Right hindlimb (tissue), 1 donor: ENCODE measurements at places on chromosomes 4 and X.
A peak's percentile ranks its signal among the peaks of the same experiment; 100 is the strongest.

GRCh38 chrX:3713225-3713936 is at the start of gene PRKX:
TSS of gene PRKX (minus strand) at chrX:3713649. CDS start at chrX:3713253, 396 bp downstream.
- DNase-seq: peak; percentile 74

GRCh38 chr4:104486716-104487504 is 7.8 kb downstream of the CXXC4 start:
- DNase-seq: no peak

GRCh38 chr4:54099748-54100574 is at the start of gene GSX2:
TSS of gene GSX2 (plus strand) at chr4:54100163. CDS start at chr4:54100345, 182 bp downstream.
- no peak for DNase-seq

GRCh38 chr4:73139245-73139644 is 69.7 kb upstream of the COX18 start:
- DNase-seq: no peak

- peak; percentile 61 for DNase-seq
Observed at GRCh38 chr4:99655308-99656081, 2.1 kb downstream of the C4orf54 start.

GRCh38 chr4:36966756-36967460 is 277.6 kb upstream of the NWD2 start:
- DNase-seq: no peak

- no peak for DNase-seq
Observed at GRCh38 chrX:142068365-142068764, 136.7 kb downstream of the MAGEC2 start.

DNA sequence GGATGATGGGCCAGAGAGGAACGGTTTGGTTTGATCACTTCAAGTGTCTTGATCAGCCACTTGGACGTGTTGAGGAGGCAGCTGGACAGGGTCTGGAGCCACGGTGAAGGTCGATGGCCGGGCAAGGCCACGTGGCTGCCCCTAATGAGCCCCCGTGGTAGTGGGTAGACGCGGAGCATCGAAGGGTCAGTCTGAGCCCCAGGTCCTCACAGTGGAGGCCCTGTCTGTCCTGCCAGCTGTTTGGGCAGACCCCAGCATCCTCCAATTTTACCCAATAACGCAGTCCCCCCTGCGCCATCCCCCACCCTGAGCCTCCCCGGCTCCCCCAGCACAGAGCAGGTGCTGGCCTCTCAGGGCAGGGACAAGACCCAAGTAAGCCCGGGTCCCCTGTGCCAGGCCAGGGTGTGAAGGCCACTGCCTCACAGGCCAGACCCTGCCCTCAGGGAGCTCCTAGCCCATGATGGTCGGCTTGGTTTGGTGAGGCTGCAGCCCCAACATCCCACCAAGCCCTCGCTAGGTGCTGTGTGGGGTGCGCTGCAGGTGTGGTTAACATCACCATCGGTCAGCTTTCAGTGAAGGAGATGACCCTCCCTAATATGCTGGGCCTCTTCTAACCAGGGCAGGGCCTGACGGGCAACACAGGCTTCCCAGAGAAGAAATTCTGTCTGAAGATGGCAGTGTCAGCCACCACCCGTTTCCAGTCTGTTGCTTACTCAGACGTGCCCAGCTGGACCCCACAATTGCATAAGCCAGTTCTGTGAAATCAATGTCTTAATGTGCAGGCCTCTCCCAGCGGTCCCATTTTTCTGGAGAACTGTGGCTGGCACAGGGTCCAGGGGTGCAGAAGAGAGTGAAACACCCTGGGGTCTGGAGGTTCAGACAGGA is 40.5 kb upstream of the NKX1-1 start:
- DNase-seq: no peak

GRCh38 chr4:25449688-25450087 is 72.6 kb downstream of the ANAPC4 start:
- DNase-seq: no peak

DNA sequence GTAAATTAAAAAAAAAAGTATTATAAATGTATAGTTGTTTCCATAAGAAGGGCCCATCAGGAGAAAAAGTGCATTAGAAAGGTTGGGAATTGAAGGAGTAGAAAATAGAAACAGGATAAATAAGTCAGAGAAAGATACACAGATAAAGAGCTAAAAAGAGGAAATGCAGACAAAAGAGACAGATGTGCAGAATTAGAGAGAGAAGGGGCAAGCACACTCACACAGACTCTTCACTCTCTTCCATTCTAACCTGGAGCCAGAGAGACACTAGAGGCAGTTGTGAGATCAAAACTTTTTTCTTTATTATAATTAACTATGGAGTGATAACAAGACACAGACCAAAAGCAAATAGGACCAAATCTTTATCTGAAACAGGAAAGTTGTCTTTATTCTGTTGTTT is 134.1 kb downstream of the CEP135 start:
- DNase-seq: no peak

- DNase-seq: no peak
Observed at GRCh38 chr4:169621731-169622492, 1.5 kb downstream of the CLCN3 start.

DNA sequence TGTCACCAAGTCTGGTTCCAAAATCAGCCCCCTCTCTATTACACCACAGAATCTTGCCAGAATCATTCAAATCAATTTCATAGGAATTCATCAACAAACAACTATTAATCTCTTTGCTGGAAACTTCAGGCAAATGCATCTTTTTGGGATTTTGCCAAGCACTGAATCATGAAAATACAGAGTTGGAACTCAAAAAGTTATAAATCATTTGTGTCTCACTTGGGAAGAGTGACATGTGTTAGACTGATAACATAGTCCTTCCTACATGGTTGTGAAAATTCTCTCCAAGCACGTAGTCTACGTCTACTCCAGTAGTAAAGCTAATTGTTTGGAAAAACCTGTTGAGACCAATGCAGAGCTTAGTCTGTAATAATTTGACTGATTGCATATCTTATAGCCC is 19.0 kb downstream of the CXCL8 start:
- DNase-seq: no peak

DNA sequence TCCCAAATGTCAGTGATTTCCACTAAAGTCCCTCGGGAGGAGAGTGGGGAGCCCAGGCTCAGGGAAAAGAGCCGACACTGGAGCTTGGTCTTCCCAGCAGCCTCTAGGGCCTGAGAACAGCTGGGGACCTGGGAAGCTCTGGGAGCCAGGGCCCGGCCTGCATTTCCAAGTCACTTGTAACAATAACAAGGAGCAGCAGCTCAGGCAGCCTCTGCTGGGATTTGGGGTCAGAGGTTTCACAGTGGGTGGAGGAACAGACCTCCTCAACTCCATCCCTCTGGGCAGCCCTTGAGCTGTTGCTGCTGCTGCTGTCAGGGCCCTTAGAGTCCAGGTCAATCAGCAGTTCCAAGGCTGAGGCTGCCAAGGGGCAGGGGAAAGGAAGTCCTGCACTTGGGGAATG is 11.1 kb downstream of the STARD8 start:
- DNase-seq: no peak

GRCh38 chr4:24765376-24765988 is 29.9 kb upstream of the SOD3 start:
- no peak for DNase-seq

- DNase-seq: no peak
Observed at GRCh38 chr4:126209147-126209546, 894.4 kb downstream of the FAT4 start.

GRCh38 chrX:153394612-153395011 is 6.5 kb downstream of the PNMA6E start:
- DNase-seq: no peak

DNA sequence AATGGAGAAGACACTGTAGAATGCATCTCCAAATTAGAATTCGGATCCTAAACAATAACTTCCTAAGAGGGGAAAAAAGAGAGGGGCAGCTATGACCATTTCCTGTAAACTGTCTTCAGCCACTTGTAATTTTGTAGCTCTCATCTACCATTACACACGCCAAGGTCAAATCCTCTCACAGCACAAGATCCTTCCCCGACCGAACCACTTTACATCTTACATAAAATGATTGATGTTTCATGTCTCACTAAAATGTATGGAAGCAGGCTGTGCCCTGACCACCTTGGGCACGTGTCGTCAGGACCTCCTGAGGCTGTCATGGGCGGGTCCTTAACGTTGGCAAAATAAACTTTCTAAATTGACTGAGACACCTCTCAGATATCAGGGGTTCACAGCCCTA is 24.1 kb upstream of the PBDC1 start:
- DNase-seq: peak; percentile 33
